ENCODE measurements at places on chromosomes 1 and 21.

- DNase-seq: no peak
Observed at GRCh38 chr21:38487901-38488639, 10.2 kb downstream of the ERG start.

DNA sequence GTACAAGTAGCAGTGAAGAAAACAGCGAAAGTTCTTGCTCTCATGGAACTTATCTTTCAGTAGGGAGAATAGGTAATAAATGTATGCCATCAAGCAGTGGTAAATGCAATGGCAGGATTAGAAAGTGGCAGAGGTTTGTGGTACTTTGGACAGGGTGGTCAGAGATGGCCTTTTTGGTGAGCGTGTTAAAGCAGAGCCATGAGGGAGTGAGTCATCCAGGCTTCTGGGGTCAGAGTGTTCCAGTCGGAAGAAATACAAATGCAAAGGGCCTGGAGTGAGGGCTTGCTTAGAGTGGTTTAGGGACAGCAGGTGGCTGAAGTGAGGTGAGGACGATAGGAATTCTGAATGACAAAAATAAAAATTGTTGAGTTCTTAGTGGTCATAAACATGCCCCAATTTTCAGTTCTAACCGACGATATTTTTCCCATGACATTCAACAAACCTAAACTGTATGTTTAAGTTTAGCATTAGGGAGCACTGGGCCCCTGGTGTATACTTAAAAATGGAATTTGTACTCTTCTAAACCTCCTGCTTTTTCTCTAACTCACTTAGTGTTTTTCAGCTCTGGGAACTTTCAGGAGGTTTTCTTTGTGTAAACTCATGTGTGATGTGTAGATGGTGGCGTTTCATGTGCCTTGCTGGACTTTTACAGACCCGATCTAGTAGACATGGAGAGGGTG is 78.2 kb downstream of the MACF1 start:
- DNase-seq: no peak

DNA sequence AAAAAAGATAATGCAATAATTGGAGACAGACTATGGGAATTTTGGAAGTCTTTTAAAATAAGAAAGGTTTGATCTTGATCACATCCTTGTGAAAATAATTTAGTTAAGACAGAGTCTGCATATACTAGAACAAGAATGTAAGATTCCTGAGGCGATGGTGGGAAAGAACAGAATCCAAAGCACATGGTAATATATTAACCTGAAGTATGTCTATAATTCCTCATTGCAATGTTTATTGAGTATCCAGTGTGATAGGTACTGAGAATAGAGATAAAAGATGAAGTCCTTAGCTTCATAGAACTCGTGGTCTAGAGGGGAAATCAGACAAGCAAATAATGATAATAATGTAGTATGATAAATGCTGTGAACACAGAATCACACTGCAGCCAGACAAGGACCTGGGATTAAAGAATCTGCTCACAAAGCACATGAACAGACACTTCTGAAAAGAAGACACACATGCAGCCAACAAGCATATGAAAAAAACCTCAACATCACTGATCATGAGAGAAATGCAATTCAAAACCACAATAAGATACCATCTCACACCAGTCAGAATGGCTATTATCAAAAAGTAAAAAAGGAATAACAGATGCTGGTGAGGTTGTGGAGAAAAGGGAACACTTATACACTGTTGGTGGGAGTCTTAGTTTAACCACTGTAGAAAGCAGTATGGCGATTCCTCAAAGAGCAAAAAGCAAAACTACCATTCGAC is 6.9 kb upstream of the ANGPTL3 start:
- DNase-seq: no peak

DNA sequence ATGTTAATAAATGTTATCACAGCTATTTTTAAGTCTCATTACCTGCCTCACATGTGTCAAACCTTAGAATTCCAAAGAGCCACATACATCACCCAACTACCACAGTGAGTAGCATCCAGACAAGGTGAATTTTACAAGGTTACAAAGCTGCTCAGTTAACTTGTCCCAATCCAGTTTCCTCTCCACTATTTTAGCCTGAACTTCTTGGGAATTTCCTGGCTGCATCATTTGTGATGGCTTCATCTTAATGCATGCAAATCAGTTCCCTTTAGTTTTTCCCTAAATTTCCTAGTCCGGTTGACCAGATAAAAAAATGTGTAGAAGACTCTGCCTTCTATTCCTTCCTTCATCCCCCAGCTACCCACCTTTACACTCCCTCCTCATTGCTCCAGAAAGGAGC is 597 bp upstream of the TRAF3IP3 start:
- DNase-seq: no peak

- no peak for DNase-seq
Observed at GRCh38 chr1:221435504-221435904, 306.4 kb downstream of the DUSP10 start.

GRCh38 chr1:116514708-116515525 is 55.9 kb downstream of the CD58 start:
- no peak for DNase-seq

GRCh38 chr1:2259668-2260402 is 31.7 kb downstream of the SKI start:
- no peak for DNase-seq

GRCh38 chr1:209249785-209250440 is 333.6 kb upstream of the CAMK1G start:
- DNase-seq: no peak

DNA sequence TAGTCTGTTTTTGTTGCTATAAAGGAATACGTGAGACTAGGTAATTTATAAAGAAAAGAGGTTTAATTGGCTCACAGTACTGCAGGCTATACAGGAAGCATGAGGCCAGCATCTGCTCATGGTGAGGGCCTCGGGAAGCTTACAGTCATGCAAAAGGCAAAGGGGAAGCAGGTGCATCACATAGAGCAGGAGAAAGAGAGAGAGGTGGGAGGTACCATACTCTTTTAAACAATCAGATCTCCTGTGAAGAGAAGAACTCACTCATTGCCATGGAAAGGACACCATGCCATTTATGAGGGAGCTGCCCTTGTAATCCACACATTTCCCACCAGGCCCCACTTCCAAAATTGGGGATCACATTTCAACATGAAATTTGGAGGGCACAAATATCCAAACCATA is 12.7 kb downstream of the PPP1R12B start:
- DNase-seq: no peak

GRCh38 chr21:16454399-16454798 is 724.6 kb downstream of the USP25 start:
- DNase-seq: no peak

DNA sequence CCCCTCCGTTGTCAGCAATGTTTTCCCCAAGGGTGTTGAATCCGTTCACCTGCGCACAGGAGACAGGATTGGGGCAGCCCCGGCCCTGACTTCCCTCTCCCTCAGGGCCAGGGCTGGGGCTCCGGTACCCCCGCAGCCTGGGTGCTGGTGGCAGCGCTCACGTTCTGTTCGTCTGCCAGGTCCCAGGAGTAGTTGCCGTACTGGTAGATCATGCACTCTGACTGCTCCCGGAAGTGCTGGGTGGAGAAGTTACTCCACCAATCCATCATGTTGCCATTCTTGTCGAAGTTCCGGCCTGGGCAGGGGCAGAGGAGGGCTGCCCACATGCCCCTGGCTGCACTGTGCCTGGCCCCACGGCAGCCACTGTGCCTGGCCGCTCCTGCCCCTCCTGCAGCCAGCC is 6.1 kb downstream of the PRXL2B start:
- DNase-seq: no peak

- DNase-seq: no peak
Observed at GRCh38 chr1:107339775-107340174, 198.9 kb downstream of the NTNG1 start.

DNA sequence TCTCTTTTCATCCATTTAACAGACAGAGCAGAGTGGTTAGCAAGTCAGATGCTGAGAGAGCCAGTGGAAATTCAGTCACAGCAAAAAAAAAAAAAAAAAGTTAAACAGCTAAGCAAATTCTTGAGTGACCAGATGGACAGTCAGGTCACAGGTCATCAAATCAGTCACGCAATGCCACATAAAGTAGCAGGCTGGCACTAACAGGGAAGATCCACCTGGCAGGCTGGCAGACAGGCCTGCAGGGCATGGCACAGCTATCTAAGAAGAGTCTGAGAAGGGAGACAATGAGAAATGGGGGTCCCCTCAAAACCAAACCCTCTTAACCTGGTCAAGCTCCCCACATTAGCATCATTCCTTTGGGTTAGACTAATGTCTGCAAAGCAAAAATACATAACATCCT is 371.9 kb downstream of the TTLL7 start:
- no peak for DNase-seq

DNA sequence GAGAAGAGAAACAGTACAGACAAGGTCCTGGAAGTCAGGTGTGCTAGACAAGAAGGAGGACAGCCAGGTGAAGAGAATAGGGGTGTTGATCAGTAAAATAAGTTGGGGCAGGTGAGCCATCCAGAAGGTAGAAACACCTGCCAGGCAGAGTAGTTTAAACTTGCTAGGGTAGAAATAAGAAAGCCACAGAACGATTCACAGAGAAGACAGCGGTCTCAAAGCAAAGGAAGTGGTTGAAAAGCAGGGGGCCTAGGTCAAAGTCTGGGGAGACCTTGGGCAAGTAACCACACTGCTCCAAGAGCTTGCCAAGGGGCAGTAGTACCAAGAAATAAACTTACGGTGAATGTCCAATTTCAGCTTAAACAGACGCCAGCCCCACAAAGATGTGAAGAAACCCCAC is 116.6 kb upstream of the PROX1 start:
- no peak for DNase-seq

- DNase-seq: peak; percentile 86
Observed at GRCh38 chr1:7572654-7573152, 198.4 kb upstream of the VAMP3 start.

GRCh38 chr1:228794173-228794572 is 58.9 kb downstream of the RHOU start:
- no peak for DNase-seq

DNA sequence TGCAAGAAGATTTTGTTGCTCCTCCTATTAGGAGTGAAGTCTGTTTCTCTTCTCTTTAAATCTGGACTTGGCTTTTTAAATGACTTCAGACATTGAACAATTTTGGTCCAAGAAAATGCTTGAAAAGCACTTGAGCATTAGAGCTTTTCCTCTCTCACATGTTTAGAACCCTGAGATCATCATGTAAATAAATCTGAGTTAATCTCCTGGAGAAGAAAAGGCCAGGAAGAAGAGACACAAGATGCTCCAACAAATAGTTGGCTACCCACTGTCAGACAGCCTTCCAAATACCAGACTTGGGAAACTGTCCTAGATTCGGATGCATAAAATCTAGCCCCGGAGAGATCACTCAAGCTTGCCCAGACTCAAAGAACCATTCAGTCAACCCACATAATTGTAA is 1353.1 kb upstream of the ADGRL4 start:
- DNase-seq: no peak

DNA sequence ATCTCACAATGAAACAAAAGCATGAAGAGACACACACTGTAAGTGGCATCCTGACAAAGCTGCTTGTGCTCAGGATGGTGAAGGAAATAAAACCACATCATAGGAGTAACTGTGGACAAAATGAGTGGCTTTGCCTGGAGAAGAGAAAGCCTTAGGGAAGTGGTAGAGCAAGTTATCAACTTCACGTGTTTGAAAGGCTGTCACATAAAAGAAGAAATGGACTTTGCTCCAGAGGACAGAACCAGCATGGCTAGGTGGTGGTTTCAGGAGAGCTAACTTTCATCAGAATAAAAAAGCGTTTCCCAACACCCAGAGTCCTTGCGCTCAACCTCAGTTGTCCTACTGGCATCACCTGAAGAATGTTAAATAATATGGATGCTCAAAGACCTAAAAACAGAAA is 139.9 kb downstream of the SETD4 start:
- DNase-seq: no peak

DNA sequence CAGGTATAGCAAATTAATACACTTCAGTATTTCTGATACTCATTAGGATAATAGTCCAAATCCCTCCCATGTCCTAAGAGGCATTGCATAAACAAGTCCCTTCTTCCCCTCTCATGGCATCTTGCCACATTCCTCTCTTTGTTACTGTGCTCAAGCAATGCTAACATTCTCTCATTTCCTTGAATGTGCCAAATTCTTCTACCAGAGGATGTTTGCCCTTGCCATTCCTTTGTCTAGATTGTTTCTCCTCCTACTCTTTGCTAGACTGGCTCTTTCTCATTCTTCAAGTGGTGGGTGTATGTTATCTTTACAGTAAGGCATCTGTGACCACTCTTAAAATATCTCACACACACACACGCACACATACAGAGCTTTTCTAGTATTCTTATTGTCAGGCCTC is 621.0 kb upstream of the CXADR start:
- DNase-seq: peak; percentile 55

- DNase-seq: peak; percentile 40
Observed at GRCh38 chr21:33230545-33231324, 997 bp downstream of the IFNAR2 start.

DNA sequence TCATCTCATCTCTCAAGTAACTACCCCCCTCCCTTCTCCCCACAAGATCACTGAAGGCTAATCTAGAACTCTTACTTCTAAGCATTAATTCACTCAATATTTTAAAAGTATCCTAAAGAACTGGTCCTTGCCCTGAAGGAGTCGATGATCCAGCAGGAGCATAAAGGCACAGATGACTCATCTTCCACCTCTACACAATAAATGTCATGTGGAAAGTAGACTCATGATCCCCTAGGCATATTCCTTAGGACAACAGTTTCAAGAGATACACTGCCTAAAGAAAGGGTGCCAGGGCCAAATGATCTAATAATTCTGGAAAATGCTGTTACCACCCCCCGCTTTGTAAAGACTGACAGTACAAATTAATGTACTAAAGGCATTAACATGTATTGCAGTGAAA is 85.8 kb upstream of the DIRAS3 start:
- DNase-seq: no peak

GRCh38 chr1:195656780-195657179 is 951.5 kb downstream of the KCNT2 start:
- no peak for DNase-seq

DNA sequence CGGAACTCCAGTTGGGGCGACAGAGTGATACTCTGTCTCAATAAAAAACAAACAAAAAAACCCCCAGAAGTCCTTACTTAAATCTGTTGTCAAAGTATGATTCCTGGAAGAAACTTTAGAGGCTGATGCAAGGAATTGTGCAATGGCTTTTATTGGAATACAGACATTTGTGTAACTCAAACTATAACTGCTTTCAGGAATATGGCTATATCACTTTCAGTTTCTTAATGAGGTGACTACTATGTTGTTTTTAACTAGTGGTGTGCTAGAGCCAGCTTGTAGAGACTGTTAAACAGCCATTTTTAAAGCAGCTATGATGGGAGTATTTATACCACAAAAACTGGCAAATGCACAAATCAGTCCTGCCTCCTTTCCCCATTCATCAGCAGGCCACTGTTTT is 22.7 kb upstream of the DNAJC28 start:
- DNase-seq: no peak

GRCh38 chr1:219039017-219039681 is 134.5 kb upstream of the LYPLAL1 start:
- no peak for DNase-seq

DNA sequence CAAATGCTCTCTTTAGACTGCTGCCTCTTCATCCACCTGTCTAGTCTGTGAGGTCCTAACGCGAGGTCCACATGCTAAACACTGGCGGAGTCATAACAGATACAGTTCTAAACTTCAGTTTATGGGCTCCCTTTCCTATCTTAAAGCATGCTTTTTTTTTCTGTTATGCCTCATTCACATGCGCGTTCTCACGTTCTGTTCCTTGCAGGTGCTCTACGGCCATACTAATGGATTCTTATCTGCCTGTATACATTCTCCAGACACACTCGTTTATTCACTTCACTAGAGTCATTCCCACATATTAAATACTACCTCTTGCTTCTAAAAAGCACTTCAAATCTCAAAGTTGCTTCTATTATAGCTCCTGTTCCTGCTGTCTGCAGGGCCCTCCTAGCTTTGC is 38.7 kb downstream of the PHC2 start:
- no peak for DNase-seq
